NCI-H1105 treated with DMSO at 0.1 percent for 48 hours (cell line): ENCODE measurements at places on chromosomes 13 and 19.

DNA sequence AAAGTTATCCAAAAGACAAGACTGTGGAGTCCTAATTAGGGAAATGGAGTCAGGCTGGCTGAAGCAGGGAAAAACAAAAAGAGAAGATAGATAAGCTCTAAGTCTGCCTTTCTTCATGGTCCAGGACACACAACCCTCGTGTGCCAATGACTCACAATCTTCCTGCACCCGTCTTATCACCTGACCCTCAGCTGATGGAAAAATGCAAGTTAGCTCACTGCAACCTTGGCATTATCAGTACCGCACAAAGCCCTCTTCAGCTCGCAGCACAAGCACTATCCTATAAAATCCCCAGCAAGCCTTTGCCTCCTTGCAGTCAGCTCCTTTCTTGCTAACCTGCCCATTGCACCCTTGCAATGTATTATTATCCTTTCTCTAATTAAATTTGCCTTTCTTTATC lies 4.3 kb downstream of the OR7A5 start:
- DNase-seq = no peak

- no peak for DNase-seq
These were observed 164.7 kb downstream of the KCNRG start for GRCh38 chr13:50179977-50180376.

- DNase-seq = no peak
These were observed 14.4 kb downstream of the ARHGAP35 start for GRCh38 chr19:46875234-46875633.

GRCh38 chr13:75635101-75635827 lies 866 bp upstream of the LMO7 start:
- DNase-seq = no peak

- DNase-seq = no peak
These were observed 1241.5 kb upstream of the MIR17HG start for GRCh38 chr13:90105849-90106496.

DNA sequence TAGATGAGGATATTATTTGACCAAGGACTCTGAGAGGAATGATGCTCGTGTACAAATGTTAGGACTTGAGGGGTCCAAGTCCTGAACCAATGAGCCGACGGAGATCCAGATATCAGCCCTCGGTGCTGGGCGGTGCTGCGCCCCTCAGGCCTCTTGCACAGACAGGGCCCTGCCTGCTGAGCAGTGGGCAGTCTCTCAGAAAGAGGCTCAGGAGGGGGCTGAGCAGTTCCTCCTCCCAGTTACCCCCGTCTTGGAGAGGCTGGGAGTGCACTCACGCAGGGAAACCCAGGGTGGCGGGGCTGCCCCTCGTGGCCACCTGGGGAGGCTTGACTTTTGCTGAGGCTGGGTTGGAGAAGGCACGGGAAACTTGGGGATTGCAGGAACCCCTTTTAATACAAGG lies 18.4 kb downstream of the TEX29 start:
- DNase-seq = no peak

- DNase-seq = no peak
These were observed 2.1 kb downstream of the CALM3 start for GRCh38 chr19:46603195-46603637.

- DNase-seq = no peak
These were observed 3.8 kb downstream of the DOCK9 start for GRCh38 chr13:98974053-98974452.

DNA sequence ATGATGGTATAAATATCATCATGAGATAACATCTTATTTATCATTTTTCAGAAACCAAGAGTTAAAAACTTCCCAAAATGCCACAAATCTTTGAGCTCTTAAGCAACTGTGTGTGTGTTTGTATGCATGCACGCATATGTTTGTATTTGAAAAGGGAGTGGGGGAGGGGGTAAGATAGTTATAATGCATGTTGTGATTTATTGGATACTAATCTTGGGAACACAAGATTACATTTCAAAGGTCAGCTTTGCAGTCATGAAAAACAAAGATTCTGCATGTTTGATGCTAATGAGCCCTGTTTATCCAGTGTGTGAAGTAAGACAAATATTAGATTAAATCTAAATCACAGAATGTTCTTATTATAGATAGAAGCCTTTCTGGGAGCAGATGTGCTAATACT lies 355.9 kb downstream of the DCT start:
- DNase-seq = no peak

GRCh38 chr19:10270180-10270615 lies 722 bp upstream of the ICAM1 start:
- DNase-seq = no peak

DNA sequence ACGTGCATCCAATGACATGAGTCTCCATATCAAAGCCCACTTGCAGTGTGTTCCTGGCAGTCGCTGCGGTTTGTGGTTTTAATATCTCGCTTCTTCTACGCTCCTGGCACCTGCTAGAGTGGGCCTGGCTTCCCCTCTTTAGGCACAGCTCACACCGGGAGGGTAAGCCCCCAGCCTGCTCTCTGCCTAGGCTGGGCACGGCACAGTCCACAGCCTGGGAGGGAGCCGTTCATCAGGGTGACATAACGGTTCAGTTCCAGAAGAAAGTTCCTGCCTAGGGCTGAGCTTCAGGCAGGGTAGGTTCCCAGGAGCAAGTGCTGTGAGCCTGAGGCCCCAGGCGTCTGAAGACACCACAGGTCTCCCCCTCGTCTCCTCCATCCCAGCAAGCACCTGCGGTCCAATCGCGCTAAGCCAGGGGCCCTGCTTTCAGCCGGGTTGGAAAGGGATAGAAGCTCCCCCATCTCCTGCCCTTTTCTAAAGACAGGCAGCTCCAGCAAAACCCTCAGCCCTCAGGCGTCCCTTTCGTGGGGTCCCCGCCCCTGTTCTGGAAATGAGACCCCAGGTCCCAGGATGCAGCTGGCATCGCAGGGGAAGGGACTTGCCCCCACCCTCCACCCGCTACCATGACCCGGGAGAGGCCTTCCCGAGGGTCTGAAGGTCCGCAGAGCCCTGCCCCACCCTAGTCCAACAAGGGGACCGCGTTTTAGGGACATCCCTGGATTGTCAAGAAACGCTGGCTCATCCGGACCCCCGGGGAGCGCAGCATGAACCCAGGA lies 121.6 kb upstream of the ZNF507 start:
- DNase-seq = peak; percentile 32

GRCh38 chr13:25881971-25882451 lies 169.8 kb downstream of the SHISA2 start:
- DNase-seq = peak; percentile 84

GRCh38 chr13:85806553-85807175 lies 7.4 kb upstream of the SLITRK6 start:
- DNase-seq = peak; percentile 60

DNA sequence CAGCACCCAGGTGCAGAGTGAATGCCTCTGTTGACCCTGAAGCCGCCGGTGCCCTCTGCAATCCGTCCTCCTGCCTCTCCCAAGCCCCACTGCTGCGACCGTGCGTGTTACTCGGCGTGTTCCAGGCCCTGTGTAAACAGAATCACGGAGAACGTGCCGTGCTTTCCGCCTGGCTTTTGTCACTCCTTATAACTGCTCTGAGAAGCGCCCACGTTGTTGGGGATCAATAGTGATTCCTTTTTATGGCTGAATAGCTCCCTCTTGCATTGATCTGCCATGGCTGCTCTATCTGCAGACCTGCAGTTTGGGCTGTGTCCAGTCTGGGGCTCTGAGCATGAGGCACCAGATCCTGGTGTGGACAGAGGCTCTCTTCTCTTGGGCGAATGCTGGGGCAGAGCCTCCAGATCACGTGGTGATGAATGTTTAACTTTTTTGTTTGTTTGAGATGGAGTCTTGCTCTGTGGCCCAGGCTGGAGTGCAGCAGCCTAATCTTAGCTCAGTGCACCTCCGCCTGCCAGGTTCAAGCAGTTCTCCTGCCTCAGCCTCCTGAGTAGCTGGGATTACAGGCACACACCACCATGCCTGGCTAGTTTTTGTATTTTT lies 15.8 kb downstream of the ADPRHL1 start:
- no peak for DNase-seq

GRCh38 chr13:50222569-50223332 lies 207.5 kb downstream of the KCNRG start:
- peak; percentile 24 for DNase-seq

GRCh38 chr13:40215311-40215710 lies 451.1 kb downstream of the FOXO1 start:
- DNase-seq = no peak

DNA sequence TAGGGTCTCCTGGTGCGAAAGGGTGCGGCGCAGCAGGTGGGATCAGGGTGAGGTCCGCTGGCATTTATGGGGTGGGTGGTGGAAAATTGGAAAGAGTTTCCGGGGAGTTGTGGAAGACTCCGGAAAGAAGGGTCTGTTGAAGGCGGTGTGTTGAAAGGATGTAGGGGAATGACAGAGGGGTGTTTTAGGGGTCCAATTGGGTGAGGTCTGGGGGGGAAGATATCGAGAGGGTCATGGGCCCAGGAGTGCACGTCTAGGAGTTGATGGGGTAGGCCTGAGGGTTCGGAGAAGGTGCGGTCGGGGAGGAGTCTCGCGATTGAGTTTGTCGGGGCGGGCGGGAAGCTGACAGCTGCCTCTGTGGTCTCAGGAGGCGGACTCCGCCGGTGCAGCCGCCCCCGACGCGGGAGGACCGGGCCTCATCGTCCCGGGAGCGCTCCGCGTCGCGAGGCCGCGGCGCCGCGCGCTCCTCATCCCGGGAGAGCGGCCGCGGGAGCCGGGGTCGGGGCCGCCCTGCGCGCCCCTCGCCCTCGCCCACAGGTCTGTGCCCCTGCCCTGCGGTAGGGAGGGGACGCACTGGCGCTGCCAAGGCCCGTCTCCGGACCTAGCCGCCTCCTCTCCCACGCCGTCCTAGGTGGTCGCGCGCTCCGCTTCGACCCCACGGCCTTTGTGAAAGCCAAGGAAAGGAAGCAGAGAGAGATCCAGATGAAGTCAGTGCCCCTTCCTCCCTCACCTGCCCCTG lies 7.0 kb downstream of the PGLYRP1 start:
- DNase-seq = peak; percentile 36

DNA sequence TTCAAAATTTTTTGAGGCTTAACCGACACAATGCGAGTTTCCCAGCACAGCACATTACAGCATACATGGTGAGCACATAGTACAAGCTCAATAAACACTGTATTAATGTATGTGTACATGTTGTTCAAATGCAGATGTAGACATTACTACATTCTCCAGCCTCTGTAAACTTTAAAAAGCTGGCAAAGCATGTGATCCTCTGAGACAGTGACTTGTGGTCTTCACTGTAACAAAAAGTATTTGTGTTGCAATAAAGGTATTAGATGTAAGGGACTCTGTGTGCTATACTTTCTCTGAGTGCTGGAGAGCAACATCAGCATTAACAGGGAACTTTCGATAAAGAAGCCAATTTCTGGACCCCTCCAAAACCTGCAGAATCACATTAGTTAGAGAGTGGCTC lies 46.4 kb upstream of the ZNF254 start:
- DNase-seq = no peak

GRCh38 chr19:45358213-45358792 lies 12.1 kb downstream of the ERCC2 start:
- no peak for DNase-seq

DNA sequence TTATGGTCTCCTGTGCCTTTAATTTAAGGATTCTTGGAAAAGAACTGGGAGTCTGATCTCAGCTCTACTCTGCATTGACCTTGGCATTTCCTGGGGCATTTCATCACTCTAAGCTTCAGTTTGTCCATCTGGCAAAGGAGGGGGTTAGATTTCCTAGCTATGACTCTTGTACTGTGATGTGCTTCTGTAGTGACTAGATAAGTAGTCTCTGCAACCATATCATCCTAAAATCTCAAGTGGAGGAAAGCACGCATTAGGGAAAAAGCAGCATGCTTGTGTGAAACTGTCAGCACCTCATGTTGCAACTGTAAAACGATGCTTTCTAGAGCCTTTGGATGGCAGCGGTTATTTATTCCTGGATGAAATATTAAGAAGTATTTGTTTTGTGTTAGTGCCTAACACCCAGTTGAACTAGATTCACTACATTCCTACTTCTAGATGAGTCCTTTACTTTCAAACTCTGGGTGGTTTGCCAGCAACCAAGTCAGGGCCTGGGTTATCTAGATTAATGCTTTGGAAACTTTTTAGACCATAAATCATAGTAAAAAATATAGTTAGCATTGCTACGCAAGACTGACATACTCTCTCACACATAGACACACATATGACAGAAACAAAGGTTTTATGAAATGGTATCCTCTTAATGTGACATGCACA lies 6.8 kb downstream of the WDFY2 start:
- DNase-seq = no peak

GRCh38 chr19:35915443-35915842 lies 7.3 kb upstream of the TYROBP start:
- DNase-seq = no peak

DNA sequence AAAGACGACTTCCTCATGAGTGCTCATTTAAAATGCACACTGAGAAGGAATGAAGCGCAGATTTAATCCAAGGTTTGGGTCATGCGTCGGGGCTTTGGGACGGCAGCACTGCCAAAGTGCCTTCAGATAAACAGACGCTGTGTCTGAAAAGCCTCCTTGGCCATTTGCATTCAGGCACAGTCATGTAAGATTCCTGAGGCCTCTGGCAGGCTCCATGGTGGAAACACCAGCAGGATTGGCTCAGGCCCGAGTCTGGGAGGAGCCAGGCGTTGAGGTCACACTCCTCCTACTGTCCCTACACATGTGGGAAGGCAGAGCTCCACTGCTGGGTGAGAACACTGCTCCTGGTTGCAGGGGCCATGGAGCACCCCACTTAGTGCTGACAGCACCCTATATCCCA lies 113.3 kb upstream of the KL start:
- no peak for DNase-seq

- DNase-seq = no peak
These were observed 405.2 kb upstream of the PRR20A start for GRCh38 chr13:56735537-56735942.

- no peak for DNase-seq
These were observed 12.2 kb upstream of the ZNF429 start for GRCh38 chr19:21492947-21493906.

GRCh38 chr19:39110263-39110967 lies 15.2 kb upstream of the PAK4 start:
- peak; percentile 62 for DNase-seq

DNA sequence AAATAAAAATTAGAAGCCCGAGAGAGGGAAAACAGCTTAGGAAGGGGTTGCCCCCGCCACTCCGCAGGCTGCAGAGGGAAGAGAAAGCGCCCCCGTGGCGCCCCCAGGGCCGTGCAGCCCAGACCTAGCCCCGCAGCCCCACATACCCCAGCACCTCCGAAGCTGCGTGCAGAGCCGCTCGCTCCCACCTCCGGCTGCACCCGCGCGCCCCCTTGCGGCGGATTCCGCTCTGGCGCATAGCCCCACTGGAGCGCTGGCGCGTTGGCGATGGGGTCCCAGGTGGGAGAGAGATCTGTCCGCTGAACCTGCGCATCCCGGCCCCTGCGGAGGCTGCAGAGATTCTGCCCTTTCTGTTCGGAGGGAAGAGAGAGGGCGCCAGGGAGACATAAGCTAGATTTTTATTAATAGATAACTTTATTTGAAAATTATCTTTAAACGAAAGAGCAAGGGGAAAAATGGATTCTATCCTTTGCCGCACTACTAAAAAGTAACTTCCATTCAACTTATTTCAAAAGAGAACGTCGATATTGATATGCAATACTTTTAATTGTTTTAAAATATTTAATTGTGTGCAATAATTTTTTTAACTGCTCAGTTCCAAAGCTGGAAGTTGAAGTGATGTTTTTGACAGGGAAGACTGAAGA lies 11.7 kb upstream of the CLN5 start:
- DNase-seq = peak; percentile 50

GRCh38 chr19:18711893-18712292 lies 28.4 kb downstream of the CRTC1 start:
- no peak for DNase-seq

GRCh38 chr13:113526466-113527220 lies 36.1 kb upstream of the DCUN1D2 start:
- DNase-seq = no peak

GRCh38 chr13:110644892-110645521 lies 29.7 kb downstream of the NAXD start:
- no peak for DNase-seq
